Mammary epithelial cell (primary cell): ENCODE measurements at places on chromosomes 6 and 20.

GRCh38 chr20:23147647-23147963 lies 61.5 kb upstream of the CD93 start:
- no peak for DNase-seq

DNA sequence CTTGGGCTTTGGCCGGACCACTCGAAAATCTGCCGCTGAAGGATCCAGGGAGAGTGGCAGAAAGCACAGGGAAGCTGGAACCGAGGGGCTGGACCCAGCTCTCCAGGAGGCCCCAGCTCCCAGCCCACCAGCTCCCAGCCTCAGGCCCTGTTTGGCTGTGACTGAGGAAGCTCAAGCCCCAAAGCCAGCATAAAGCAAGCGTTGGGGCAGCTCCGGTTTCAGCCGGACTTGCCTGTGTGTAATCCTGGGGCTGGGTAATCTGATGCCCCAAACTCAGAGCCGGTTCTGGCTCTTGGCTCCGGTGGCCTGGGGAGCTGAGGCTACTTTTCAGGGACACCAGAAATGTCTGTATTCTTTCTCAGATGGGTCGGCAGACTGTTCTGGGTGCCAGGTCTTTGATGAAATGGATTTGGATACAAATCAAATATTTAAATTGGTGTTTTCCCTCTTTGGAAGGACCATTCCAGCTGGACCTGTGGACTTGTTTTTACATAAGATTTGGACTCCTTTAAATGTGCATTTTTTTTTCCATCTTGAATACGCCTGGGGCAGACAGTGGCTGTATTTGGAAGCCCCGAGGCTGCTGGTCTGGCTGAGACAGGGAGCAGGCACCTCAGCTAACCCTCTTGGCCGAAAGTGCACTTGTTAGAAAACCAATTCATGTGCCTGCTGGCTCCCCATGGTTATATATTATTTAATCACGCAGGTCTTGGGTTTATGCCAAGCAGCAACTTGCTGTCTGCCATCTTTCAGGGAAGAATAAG lies 29.7 kb downstream of the RPP40 start:
- DNase-seq = no peak

DNA sequence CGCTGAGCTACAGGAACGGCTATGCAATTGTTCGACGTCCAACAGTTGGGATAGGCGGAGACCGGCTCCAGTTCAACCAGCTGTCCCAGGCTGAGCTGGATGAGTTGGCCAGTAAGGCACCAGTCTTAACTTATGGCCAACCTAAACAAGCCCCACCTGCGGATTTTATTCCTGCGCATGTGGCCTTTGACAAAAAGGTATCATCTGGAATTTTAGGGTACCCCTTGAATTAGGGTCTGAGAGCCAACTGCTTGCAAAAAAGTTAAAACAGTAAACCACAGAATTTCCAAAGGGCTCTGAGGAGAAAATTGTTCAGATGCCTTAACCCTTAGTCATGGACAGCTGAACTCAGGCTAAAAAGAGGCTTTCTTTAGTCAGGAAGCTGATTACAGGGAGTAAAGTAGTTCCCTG lies 3.8 kb downstream of the EFHC1 start:
- peak; percentile 64 for DNase-seq

GRCh38 chr6:39952167-39952566 lies 17.9 kb upstream of the MOCS1 start:
- DNase-seq = no peak

- DNase-seq = no peak
These were observed 2.9 kb upstream of the TFB1M start for GRCh38 chr6:155317186-155317585.

GRCh38 chr6:15344831-15345230 lies 99.0 kb downstream of the JARID2 start:
- DNase-seq = no peak

DNA sequence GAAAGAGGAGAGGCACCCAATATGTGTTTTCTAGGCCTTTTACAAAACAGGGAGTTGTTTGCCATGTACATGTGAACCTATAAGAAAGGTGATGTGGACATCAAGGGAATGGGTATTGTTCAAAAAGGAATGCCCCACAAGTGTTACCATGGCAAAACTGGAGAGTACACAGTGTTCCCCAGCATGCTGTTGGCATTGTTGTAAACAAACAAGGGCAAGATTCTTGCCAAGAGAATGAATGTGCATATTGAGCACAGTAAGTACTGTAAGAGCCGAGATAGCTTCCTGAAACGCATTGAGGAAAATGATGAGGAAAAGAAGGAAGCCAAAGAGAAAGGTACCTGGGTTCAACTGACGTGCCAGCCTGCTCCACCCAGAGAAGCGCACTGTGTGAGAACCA lies 13.1 kb downstream of the QRSL1 start:
- DNase-seq = no peak
